ENCODE measurements at places on chromosomes 3 and 15. TPM values are rescaled to one million over a fixed set of nuclear protein-coding genes. Genes with fewer than 3 reads are reported as not detected.

DNA sequence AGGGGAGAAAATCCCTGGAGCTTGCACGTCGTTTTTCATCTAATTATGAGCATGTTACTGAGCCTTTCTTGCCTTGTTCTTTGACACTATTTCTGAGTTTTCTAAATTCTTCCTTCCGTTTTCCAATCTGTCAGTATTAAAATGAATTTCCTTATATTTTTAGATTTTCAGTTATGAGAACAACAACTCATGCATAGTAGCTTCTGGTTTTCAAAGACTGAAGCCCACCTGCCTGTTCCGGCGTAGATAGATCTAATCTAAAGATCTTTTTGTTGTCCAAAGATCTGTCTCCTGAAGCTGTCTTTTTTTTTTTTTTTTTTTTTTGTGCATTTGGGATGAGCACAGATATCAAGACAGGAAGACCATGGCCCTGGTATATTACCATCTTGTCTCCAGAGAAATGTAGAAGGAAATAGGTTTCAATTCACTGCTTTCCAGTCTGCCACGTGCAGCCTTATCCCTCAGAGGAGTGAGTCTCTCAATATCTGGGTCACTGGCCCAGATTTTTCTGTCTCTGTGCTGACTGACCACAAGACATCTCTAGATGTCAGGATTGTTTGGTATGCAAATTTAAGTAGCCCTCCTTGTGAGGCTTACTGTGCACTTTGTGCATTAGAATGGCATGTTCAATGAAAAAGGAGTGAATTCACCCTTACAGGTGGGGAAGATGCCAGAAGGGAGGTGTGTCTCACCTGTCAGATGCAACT lies 222.3 kb upstream of the TMC3 start:
- H3K4me3 ChIP-seq = no peak overlapping the region
- H3K27ac ChIP-seq = no peak overlapping the region
- no peaks in the 10 kb centered on the region for H3K4me1 ChIP-seq
- no peaks in the 10 kb centered on the region for H3K36me3 ChIP-seq
- DNase-seq = no peak
- no peaks in the 10 kb centered on the region for H3K27me3 ChIP-seq

- no peak overlapping the region for H3K4me3 ChIP-seq
- no peaks in the 10 kb centered on the region for H3K4me1 ChIP-seq
- H3K27me3 ChIP-seq = no peaks in the 10 kb centered on the region
- no peak for DNase-seq
- H3K36me3 ChIP-seq = no peaks in the 10 kb centered on the region
These were observed 429.5 kb downstream of the NAALADL2 start for GRCh38 chr3:175288621-175289020.

- H3K27ac ChIP-seq = no peak overlapping the region
- no peaks in the 10 kb centered on the region for H3K36me3 ChIP-seq
- no peaks in the 10 kb centered on the region for H3K27me3 ChIP-seq
- H3K4me3 ChIP-seq = no peak overlapping the region
- DNase-seq = no peak
These were observed 46.6 kb downstream of the CRYGS start for GRCh38 chr3:186497608-186498007.

- H3K4me1 ChIP-seq = no peaks in the 10 kb centered on the region
- no peaks in the 10 kb centered on the region for H3K36me3 ChIP-seq
- H3K27me3 ChIP-seq = no peaks in the 10 kb centered on the region
- no peak overlapping the region for H3K4me3 ChIP-seq
- H3K27ac ChIP-seq = no peak overlapping the region
These were observed 62.8 kb downstream of the MDFIC2 start for GRCh38 chr3:70249509-70250160.

GRCh38 chr3:41932464-41932863 lies 29.4 kb downstream of the ULK4 start:
- DNase-seq = no peak
- H3K4me1 ChIP-seq = no peaks in the 10 kb centered on the region
- H3K36me3 ChIP-seq = no peaks in the 10 kb centered on the region
- no peak overlapping the region for H3K27ac ChIP-seq

DNA sequence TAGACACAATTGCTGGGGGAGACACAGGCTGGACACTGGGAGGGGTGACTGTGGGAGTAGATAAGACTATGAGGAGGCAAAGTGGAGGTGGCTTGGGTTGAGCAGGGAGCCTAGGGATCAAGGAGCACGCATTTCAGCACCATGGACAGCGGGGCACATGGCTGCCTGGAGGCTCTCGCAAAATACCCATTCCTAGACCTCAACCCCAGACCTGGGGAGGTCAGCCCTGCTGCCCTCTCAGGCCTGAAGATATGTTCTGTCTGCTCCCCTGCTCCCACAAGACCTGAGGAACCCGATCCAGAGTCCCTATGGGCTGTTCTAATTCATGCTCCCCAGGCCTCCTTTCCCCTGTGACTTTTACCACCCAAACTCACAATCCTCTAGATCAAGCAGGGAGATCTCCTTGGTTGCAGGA lies 16.0 kb upstream of the CPEB1 start:
- no peaks in the 10 kb centered on the region for H3K4me1 ChIP-seq
- no peak overlapping the region for H3K27ac ChIP-seq
- no peaks in the 10 kb centered on the region for H3K27me3 ChIP-seq

- H3K4me3 ChIP-seq = no peak overlapping the region
- DNase-seq = peak; percentile 46
- H3K36me3 ChIP-seq = no peaks in the 10 kb centered on the region
- peaks cover 91% of the 10 kb centered on the region for H3K4me1 ChIP-seq
- H3K27me3 ChIP-seq = no peaks in the 10 kb centered on the region
These were observed 175.7 kb upstream of the KBTBD8 start for GRCh38 chr3:66822186-66823008.

- no peaks in the 10 kb centered on the region for H3K4me1 ChIP-seq
- H3K4me3 ChIP-seq = no peak overlapping the region
- no peak overlapping the region for H3K27ac ChIP-seq
- DNase-seq = no peak
These were observed 10.3 kb upstream of the SLC25A38 start for GRCh38 chr3:39372833-39373232.

DNA sequence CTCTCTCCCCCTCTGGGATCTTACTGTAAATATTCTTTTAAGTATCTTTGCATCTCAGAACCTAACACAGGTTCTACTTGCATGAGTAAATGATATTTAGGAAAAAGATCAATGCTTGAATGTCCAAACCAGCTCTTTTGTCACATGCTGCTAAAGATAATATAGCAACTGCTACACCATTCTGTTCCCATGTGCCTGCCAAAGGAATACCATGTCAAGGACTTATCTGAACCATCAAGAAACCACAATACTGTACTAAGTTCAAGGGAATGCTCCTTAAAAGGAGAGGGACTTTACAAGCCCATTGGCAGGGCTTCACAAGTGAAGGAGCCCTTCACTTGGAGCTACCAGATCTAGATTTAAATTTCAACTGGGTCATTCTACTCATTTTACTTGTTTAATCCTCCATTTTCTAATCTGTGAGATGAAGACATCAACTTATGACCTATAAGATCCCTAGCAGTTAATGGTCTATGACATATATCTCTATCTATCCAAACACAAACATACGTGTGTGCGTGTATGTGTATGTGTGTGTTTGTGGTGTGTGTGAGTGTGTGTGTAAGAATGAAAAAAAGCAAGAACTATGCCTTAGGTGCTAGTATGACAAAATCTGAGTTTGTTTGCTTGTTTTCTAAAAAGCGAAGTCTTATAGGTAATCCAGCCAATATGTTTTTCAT lies 13.0 kb upstream of the SEC62 start:
- no peaks in the 10 kb centered on the region for H3K27me3 ChIP-seq
- no peaks in the 10 kb centered on the region for H3K36me3 ChIP-seq
- DNase-seq = no peak

- no peak overlapping the region for H3K4me3 ChIP-seq
- no peaks in the 10 kb centered on the region for H3K36me3 ChIP-seq
- no peaks in the 10 kb centered on the region for H3K27me3 ChIP-seq
These were observed 109.8 kb upstream of the TSPAN3 start for GRCh38 chr15:77180757-77181156.

DNA sequence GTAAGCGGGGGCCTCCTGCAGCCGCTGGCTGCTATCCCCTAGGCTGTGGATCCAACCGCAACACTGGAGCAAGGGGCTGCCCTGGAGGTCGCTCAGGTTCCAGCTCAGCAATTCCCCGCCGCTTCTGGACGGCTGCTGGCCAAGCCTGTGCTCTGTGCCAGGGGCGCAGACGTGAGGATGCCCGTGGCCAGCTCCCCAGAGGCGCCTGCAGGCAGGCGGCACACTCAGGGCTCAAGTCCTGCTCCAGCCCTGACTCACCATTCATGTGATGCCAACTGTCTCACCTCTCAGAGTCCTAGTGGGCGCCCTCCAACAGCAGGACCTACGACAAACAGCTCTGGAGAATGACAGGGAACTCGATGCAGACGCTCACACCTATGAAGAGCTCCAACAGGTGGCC lies 31.6 kb downstream of the KLHL25 start:
- peaks cover 52% of the 10 kb centered on the region for H3K4me1 ChIP-seq
- peak; percentile 60 for DNase-seq
- H3K36me3 ChIP-seq = no peaks in the 10 kb centered on the region
- no peaks in the 10 kb centered on the region for H3K27me3 ChIP-seq
- no peak overlapping the region for H3K27ac ChIP-seq

DNA sequence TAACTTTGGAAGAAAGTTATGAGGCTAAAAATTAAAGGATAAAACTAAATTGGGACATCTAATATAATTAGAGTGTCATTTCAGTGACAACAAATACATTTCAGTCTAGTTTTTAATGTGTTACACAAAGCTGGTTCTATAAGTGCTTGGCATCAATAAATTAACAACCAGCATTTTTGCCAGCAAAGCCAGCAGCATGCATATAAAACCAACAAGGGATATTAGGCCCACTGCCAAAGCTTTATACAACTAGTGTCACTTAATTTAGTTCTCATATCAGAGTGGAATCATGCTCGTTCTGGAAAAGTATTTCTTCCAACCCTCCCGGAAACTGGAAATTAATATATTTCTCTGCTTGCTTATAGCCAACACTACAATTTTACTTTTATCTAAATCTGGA lies 88.8 kb downstream of the THBS1 start:
- no peaks in the 10 kb centered on the region for H3K36me3 ChIP-seq
- H3K4me1 ChIP-seq = no peaks in the 10 kb centered on the region
- H3K27me3 ChIP-seq = no peaks in the 10 kb centered on the region
- H3K27ac ChIP-seq = no peak overlapping the region
- H3K4me3 ChIP-seq = no peak overlapping the region

- H3K27ac ChIP-seq = no peak overlapping the region
- no peak overlapping the region for H3K4me3 ChIP-seq
- H3K4me1 ChIP-seq = no peaks in the 10 kb centered on the region
These were observed 513.5 kb upstream of the PROK2 start for GRCh38 chr3:72298201-72299152.

- H3K4me1 ChIP-seq = no peaks in the 10 kb centered on the region
- no peak overlapping the region for H3K27ac ChIP-seq
- DNase-seq = no peak
- H3K4me3 ChIP-seq = no peak overlapping the region
These were observed 49.8 kb downstream of the RUBCN start for GRCh38 chr3:197686899-197687298.

GRCh38 chr3:105798381-105798934 lies 70.4 kb downstream of the CBLB start:
- DNase-seq = no peak
- no peak overlapping the region for H3K27ac ChIP-seq
- H3K27me3 ChIP-seq = no peaks in the 10 kb centered on the region
- H3K36me3 ChIP-seq = no peaks in the 10 kb centered on the region
- no peak overlapping the region for H3K4me3 ChIP-seq

DNA sequence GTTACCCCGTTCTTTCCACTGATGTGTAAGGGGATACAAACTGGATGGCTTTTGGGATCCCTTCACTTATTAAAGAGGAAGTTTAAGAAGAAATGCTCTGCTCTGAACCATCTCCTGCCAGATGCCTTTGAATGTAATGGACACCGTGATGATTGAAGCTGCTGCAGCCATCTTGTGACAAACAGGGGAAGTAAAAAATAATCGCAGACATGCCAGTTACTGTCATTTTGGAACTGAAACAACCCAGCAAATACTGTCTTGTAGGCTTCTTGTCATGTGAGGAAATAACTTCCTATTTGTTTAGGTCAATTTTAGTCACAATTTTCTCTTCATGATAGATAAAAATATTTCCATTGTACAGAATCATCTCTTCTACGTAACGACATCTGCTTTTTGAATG lies 224.0 kb downstream of the CHL1 start:
- H3K36me3 ChIP-seq = no peaks in the 10 kb centered on the region
- no peaks in the 10 kb centered on the region for H3K4me1 ChIP-seq
- no peak overlapping the region for H3K27ac ChIP-seq
- H3K27me3 ChIP-seq = no peaks in the 10 kb centered on the region
- no peak overlapping the region for H3K4me3 ChIP-seq

DNA sequence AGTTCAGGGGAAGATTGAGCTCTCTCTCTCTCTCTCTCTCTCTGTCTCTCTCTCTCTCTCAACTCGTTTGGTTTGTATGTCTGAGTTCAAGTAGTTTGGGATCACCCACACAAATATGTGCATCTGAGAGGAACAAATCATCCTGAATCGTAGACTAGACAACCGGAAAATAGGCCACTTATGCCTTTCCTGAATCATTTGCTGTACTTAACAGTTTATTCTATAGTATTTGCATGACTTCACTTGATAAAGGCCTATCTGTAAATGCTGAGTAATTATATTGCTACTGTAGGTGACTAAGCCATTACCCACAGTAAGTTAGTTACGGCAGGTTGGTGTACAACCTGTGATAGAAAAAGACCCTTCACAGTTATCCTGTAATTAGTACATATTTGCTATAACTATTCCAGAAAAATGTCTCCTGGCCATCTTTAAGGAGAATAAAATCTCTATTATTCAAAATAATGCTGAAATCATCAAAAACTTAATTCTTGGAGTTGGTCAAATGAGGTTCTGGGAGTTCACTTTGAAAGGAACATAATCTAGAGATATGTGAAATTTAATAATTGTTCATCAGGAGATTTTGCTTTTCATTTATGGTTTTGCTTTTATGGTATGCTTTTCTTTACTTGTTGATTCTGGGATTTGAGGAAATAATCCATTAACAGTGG lies 31.1 kb downstream of the OXSM start:
- H3K27ac ChIP-seq = no peak overlapping the region
- H3K36me3 ChIP-seq = no peaks in the 10 kb centered on the region
- no peaks in the 10 kb centered on the region for H3K27me3 ChIP-seq
- no peak overlapping the region for H3K4me3 ChIP-seq
- no peak for DNase-seq
- H3K4me1 ChIP-seq = no peaks in the 10 kb centered on the region

DNA sequence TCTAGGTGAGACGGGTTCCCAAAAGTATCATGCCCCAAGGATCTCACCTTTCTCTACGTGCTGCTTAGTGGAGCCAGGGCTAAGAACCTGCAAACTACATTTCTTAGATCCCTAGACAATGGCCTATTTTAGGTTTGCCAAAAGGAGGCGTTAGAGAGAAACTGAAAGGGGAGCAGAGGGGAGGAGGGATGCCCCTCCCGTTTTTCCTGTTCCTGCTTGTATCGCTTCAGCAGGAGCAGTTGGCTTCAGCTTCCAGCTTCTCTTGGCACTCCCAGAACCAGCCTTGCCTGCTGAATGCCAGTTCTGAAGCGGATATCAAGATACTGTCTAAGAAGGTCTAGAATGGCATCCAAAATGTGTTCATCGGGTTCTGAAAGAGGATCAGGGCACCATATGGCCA lies 58.4 kb upstream of the ABHD17C start:
- H3K36me3 ChIP-seq = no peaks in the 10 kb centered on the region
- H3K4me3 ChIP-seq = no peak overlapping the region
- DNase-seq = no peak
- no peaks in the 10 kb centered on the region for H3K4me1 ChIP-seq

The GNB4 gene
- total RNA-seq = 5.9 TPM

The ARRDC4 gene
- 16.9 TPM for total RNA-seq

The ULK4 gene
- total RNA-seq = 5.5 TPM

The PP2D1 gene
- not detected for total RNA-seq

The MYEF2 gene
- total RNA-seq = 0.33 TPM

The CFAP20DC gene
- 1.6 TPM for total RNA-seq

The LRRC31 gene
- 5.0 TPM for total RNA-seq
